Spinal cord (tissue), 10 donors: ENCODE measurements at places on chromosomes 7 and 10.

GRCh38 chr7:115088893-115089292 lies 167.0 kb downstream of the MDFIC start:
- DNase-seq = no peak

DNA sequence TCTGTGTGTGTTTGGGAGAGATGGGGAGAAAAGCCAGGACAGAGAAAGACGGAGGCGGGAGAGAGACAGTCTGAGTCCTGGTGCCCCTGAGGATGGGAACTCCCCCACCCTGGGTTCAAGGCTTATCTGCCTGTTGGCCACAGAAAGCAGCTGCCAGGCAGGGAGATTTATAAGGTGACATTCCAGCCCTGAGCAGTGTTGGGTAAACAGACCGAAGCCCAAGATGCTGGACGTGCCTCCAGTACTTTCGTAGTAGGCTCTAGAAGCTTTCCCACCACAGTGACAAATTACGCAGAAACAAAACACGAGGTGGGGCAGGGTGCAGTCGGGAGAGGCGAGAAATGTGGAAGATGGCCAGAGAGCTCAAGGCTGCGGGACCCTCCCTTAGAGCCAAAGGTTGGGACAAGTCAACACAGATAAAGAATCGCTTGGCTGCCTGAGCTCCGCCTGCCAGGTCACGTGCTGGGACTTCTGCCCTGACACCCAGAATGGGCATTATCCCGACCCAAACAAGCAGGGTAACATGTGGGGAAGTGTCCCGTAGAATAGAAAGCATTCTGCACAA lies 41.1 kb downstream of the CCDC3 start:
- DNase-seq = no peak

- no peak for DNase-seq
Measured at GRCh38 chr10:71266147-71266917, 52.7 kb upstream of the SLC29A3 start.

GRCh38 chr7:48101968-48102367 lies 12.9 kb downstream of the UPP1 start:
- DNase-seq = no peak

DNA sequence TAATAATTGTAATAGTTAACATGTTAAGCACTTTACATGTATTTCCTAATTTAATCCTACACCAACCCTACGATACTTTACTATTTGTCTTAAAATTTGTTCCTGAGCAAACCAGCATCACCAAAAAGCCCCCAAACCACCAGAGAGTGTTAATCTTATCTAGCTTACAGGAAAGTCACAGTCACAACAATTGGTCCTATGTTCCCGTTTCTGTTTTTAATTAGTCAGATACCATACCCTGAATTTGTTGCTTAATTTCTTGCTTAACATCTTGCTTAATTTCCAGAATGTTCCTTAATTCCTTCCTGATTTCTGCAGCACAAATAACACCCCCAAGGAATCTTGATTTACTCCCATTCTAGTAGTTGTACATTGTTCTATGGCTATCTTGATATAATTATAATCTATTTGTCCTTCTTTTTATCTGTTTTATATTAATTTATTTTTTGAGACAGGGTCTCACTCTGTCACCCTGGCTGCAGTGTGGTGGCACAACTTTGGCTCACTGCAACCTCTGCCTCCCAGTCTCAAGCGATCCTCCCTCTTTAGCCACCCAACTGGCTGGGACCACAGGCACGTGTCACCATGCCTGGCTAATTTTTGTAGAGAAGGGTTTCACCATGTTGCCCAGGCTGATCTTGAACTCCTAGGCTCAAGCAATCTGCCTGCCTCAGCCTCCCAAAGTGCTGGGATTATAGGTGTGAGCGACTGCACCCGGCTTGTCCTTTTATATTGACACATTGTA lies 6.6 kb upstream of the PDSS1 start:
- DNase-seq = no peak

DNA sequence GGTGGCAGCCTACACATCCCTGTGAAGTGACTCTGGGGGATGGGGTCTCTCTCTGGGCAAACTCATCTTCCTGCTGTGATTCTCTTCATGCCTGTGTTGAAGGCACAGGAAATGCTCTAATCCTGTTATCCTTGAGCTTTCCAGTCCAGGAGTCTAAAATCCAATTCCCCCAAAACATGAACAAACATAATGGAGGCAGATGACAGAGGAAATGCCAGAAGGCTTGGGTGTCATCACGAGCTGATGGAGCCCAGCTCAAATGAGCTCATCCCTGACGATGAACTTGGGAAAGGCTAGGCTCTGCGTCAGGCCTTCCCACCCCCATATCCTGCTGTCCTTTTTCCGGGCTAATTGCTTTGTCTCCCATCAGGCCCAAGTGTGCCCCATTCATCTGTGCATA lies 165.9 kb upstream of the PODXL start:
- no peak for DNase-seq

DNA sequence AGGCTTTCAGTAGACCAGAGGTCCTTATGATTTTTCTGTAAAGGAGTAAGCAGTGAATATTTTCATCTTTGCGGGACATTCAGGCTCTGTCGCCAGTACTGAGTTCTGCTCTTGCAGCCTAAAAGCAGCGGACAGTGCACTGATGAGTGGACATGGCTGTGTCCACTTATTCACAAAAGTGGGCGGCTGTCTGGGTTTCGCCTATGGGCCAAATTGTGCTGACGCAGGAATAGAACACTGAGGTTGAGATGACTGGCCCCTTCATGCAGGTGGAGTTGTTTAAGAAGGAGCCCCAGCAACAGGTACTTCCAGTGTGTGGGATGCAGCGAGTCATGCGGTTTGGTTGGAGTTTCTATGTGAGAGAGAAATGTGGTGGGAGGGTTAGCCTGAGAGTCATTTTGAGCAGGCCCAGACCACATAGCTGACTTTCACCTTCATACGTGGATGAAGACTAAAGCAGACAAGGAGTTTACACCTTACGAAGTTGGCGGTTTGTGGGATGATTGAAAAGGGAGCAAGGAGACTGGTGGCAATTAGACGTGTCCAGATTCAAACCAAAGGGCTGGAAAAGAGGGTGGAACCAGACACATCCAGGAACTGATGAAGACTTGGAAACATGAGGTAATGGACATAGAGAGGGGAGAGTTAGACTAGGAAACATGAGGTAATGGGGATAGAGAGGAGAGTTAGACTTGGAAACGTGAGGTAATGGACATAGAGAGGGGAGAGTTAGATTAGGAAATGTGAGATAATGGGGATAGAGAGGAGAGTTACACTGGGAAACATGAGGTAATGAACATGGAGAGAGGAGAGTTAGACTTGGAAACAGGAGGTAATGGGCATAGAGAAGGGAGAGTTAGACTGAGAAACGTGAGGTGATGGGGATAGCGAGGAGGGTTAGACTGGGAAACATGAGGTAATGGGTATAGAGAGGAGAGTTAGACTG lies 38.2 kb downstream of the WDR37 start:
- no peak for DNase-seq

- no peak for DNase-seq
Measured at GRCh38 chr7:17239683-17240521, 58.5 kb upstream of the AHR start.

GRCh38 chr10:132542819-132543218 lies 5.2 kb downstream of the INPP5A start:
- no peak for DNase-seq

GRCh38 chr7:66869660-66870450 lies 51.2 kb upstream of the TMEM248 start:
- no peak for DNase-seq

- no peak for DNase-seq
Measured at GRCh38 chr7:143320620-143321019, 4.7 kb downstream of the CLCN1 start.

GRCh38 chr7:76047305-76047810 lies 442 bp downstream of the STYXL1 start:
- no peak for DNase-seq

DNA sequence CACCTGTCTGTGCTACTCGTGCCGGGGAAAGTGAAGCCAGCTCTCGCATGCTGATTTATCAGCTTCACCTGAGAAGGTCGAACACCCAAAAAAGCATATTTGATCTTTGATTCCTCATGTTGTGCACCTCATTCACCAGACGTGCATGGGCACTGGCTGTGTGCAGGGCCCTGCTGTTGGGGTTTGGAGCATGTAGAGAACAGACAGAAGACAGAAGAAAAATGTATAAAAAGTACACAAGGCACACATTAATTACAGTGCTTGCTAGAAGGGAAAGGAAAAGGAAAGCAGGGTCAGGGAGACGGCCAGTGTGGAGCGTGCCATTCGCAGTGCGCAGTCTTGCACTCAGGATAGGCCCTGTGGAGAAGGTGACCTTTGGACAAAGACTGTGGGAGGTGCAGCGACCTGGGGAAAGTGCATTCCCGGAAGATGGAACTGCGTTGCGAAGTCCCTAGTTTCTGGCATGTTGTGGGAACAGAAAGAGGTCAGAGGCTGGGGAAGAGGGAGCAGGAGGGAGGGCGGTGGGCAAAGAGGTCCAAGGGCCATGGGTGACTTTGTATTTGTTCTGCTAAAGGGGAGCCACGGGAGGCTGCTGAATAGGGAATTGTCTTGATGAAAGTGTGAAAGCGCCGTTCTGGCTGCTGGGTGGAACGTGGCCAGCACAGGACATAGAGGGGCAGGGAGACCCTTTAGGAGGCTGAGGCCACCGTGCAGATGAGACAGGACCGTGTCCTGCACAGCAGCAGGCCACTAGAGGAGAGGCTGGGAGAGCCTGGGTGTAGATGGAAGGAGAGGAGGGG lies 232.8 kb downstream of the GLRX3 start:
- no peak for DNase-seq

GRCh38 chr7:149459540-149460452 lies 1.1 kb downstream of the ZNF777 start:
- DNase-seq = no peak

DNA sequence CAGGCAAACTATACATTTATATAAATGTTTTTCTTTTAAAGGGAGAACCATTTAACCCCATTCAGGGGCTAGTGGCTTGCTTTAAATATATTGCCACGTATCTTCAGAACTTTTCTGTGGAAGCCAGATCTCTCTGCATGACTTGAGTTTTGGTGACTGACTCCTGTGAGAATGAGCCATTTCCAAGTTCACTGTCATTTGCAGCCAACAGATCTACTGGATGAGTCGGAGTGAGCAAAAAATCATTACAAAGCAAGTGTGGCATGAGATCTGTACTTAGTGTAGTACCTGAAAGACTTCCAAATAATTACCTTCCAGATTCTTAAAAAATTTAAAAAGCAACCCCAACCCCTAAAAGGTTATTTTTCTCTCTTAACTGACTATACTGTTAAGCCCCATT lies 45.6 kb downstream of the PDSS1 start:
- no peak for DNase-seq

DNA sequence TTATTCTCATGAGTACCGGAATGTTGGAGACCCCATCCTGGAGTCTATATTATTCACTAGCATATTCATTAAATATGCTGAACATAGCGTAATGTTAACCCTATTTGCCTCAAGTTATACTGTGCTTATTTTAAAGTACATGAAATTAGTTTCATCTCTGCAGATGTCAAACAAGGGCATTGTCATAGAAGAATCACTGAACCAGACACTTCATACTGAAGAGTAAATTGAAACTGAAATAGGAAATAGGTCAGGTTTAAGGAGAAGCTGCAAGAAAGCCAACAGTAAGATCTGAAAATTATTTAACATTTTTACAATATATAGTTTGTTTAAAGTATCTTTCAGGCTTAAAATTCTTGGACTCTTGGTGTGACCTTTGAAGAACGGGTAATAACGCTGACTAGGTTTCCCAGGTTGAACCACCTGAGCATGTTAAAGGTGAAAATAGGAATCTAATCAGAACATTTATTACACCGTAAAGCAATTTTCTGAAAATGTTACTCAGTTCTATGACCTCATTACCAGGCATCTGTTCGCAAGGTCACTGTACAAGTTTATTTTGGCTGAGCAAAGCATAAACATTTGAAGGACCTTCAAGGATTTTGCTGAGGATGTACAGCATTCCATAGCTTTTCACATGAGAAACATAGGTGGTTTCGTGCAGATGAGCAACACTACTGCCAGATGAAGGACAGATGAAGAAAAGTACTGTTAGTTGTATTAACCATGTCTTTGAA lies 82.7 kb downstream of the REEP3 start:
- no peak for DNase-seq

- DNase-seq = no peak
Measured at GRCh38 chr7:3207387-3207902, 93.6 kb upstream of the SDK1 start.

GRCh38 chr7:133477791-133478190 lies 224.9 kb downstream of the EXOC4 start:
- no peak for DNase-seq

- no peak for DNase-seq
Measured at GRCh38 chr7:117251687-117252086, 71.2 kb downstream of the WNT2 start.

DNA sequence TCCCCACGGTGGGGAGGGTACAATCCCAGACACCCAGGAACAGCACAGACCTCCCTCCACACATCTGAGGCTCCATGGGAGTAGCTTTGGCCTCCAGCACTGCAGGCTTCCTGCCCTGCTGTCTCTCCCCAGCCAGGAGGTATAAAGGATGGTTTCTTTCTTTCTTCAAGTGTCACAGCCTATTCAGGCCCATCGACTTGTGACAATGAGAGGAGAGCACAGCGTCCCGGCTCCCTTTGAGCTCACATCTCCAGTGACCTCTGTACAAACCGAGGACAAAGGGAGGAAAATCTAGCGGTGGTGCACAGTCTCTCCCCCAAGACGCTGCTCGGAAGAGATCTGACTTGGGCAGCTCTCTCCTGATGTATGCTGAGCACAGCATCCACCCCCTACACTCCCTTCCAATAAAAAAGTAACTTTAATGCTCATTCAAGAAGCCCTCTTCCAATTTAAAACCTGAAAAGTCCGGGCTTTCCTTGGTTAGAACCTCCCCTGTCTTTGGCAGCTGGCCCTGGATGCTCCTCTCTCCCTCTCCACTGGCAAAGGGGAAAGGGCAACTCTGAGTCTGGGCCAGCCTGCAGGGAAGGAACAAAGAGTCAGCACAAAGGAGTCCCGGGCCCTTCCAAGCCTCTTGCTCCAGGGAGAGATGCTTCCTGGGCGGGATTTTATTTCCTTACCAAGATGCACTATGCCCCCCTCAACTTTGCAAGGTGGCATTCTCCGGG lies 18.0 kb downstream of the CHST15 start:
- peak; percentile 88 for DNase-seq

DNA sequence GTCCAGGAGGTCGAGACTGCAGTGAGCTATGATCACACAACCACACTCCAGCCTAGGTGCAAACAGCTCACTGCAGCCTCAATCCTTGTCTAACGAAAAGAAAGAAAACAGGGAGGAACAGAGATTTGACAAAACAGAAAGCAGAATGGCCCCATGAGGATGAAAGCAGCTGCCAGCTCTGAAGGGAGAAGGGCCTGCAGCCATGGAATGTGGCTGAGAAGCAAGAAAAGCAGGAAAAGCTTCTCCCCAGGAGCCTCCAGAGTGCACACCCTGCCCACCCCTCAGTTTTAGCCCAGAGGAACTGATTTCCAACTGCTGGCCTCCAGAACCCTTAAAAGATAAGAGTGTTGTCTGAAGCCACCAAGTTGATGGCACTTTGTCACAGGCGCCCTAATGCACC lies 13.0 kb downstream of the ESYT2 start:
- no peak for DNase-seq

GRCh38 chr10:89206402-89207180 lies 526 bp downstream of the CH25H start:
- peak; percentile 45 for DNase-seq

GRCh38 chr10:122010405-122011050 lies 21.6 kb downstream of the TACC2 start:
- DNase-seq = no peak

GRCh38 chr7:2638224-2638991 lies 6.6 kb downstream of the TTYH3 start:
- DNase-seq = no peak

- DNase-seq = no peak
Measured at GRCh38 chr10:7706534-7707073, 3.5 kb downstream of the ITIH2 start.
